ENCODE measurements at places on chromosomes 4 and X.

GRCh38 chr4:177190995-177191580, 118.6 kb upstream of the NEIL3 start:
- DNase-seq = peak; percentile 16

DNA sequence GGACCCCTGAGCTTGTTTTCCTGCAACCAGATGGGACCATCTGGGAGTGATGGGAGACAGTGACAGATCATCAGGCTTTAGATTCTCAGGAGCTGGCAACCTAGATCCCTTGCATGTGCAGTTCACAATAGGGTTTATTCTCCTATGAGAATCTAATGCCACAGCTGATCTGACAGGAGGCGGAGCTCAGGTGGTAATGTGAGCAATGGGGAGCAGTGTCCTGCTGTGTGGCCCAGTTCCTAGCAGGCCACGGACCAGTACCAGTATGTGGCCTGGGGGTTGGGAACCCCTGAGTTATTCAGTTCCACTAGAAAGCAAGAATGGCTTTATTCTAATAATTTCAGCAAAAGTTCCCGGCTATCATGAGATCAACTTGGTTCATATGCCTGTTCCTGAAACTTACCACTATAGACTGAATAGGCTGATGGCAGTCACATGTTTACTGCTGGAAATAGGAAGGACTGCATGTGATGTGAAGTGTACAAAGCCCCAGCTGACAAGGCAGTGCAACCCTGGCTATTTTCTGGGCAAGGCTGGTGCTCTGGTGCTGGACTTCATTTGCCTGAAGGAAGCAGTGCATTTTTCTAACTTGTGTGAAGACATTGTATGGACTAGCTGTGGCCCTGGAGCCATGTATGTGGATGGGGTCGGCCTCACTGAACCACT, 107.2 kb downstream of the SPRY1 start:
- DNase-seq = no peak

DNA sequence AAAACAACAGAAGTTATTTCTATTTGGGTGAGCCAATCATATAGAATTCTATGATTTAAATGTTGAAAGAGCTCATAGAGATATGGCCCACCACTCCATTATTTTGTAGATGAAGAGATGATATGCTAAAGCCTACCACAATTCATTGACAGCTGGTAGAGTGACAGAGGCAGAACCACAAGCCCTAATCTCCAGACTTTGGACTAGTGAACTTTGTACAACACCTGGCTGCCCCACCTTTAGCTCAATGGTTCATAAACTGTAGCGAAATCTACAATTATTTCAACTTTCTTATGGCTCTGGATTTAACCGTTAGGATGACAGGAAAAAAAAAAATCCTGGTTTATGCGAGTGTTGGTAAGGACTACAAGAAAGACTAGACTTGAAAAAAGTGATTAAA, 50.9 kb downstream of the PRKG2 start:
- DNase-seq = no peak

GRCh38 chr4:97911236-97911906, 231.9 kb downstream of the STPG2 start:
- no peak for DNase-seq

DNA sequence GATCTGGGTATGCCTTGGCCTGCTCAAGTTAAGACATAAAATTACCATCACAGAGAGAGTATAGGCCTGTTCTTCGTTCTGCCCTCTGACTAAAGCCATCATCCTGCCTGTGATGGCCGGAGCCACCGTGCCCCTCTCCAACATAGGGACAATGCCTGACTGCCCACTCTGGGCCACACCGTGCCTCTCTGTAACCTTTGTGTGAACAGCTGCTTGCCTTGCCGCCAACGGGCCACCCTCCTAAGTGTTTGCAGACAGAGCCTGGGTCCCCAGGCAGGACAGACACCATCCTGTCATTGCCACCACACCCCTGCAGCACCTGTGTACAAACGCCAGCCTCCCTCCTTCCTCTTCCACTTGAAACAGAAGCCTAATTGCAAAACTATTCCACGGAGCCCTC, 298.7 kb upstream of the TENM3 start:
- no peak for DNase-seq

DNA sequence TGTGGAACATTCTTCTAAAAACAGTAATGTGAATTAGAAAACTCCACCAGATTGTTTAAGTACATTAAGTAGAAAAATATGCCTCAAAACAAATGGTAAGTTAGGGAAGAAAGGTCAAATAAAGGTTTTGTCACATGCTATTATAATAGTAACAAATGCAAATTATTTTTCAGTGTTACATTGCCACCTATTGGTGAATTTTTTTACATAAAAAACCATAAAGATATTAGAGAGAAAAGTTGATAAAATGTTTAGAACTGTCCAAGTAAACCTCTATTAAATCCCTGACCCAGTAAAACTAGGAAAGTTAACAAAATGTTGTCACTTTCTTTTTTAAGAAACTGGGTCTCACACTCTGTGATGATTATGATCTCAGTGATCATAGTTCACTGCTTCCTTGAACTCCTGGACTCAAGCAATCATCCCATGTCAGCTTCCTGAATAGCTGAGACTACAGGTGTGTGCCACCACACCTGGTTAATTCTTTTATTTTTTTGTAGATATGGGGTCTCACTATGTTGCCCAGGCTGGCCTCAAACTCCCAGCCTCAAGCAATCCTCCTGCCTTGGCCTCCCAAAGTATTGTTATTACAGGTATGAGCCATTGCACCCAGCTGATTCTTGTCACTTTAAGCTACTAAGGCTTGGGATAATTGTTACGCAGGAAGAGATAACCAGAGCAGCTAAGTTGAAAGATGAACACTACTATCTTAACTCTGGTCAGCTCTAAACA, 157.6 kb downstream of the ATRX start:
- no peak for DNase-seq

DNA sequence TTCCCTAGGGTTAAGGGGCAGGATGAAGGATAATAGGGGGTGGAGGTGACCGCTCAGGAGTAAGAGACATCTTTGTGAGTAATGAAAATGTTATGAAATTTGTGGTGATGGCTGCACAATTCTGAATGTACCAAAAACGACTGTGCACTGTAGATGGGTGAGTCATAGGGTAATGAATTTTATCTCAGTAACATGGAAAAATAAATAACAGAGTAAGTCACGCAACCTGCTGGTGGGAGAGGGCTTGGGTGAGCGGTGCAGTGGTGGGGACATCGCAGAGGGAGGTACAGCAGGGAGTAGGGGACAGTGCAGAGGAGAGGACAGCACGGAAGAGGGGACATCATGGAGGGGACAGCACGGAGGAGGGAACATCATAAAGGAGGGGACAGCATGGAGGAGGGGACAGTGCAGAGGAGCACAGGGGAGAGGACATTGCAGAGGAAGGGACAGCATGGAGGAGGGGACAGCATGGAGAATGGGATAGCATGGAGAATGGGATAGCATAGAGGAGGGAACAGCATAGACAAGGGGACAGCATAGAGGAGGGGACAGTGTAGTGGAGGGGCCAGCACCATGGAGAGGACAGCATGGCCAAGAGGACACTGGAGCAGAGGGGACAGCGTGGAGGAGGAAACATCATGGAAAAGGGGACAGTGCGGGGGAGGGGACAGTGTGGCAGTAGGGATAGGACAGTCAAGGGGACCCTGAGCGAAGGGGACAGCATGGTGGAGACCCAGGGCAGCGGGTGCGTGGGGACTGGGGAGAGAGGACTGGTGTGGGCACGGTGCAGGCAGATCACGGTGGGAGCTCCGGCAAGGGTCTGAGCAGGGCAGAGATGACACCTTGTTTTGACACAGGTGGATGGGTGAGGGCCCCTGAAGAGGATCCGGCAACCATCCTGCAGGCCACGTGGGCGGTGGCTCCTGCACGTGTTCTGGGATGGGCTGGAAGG, 68.5 kb upstream of the MXD4 start:
- peak; percentile 76 for DNase-seq

- no peak for DNase-seq
Measured at GRCh38 chr4:44996276-44996845, 270.0 kb upstream of the GNPDA2 start.

- DNase-seq = no peak
Measured at GRCh38 chr4:152089584-152089983, 328.8 kb upstream of the GATB start.

DNA sequence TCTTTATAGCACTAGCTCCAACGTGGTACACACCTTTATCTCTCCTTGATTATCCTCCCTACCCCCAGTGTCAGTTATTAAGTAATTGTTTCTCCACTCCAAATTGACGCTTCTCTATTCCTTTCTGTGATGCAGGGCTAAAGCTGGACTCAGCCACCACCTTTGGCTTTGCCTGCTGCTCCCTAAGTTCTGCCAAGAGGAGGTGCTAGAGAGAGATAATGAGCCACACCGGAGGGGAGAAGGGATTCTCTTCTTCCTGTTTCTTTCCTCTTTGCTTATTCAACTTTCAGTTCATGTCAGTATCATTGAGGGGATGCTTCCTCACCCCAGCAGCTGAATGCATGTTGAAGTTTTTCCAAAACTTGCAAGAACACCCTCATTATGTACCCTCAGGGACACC, 176.5 kb downstream of the GBA3 start:
- no peak for DNase-seq

DNA sequence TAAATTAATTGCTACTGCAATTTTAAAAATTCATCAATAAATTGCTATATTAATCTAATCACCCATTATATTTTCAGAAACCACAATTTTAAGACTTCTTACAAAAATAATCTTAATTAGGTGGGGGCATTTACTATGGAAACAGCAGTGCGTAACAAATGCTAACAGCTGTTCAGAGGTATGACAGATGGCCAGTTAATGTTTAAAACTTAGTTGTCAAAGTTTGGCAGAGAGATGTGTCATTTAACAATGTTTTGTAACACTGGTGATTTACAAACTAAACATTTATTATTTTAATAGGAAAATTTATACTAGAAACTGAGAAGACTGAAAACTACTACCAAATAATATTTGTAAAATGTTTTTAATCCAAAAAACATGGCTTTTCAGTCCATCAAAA, 85.2 kb upstream of the GPR34 start:
- DNase-seq = no peak

- no peak for DNase-seq
Measured at GRCh38 chr4:119897260-119897659, 169.4 kb downstream of the MAD2L1 start.

DNA sequence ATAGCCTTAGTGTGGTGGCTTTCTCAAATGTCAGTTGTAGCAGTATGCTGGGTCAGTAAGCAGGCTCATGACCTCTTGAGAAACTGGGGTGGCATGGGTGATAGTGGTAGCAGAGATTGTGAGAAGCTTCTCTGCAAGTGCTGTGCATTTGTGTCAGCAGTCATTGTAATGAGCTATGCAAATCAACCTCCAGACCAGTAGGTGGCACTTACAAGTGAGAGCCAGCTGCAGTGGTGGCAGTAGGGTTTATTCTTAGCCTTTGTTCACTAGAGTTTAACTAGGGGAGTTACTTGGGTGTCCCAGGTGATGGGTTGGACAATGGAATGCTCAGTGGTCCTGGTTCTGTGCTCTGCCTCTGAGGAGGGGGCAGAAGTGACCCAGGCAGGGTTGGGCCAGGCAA, 818.7 kb downstream of the PCDH7 start:
- no peak for DNase-seq

DNA sequence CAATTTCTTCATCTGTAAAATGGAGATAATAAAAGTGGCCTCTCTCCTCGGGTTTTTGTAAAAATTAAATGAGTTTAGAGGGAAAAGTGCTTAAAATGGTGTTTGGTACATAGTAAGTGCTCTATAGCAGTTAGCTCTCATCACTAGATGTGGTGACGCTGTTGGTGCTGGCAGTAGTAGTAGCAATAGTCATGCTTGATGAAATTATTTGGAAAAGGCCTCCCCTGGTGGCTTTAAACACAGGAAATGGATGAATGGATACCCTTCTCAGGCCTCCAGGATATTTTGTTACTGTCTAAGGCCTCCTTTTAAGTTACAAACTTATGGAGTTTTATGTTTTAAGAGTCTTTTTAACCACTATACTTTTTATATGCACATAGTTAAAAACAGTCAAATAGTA, 142.9 kb downstream of the CBR4 start:
- DNase-seq = peak; percentile 36

DNA sequence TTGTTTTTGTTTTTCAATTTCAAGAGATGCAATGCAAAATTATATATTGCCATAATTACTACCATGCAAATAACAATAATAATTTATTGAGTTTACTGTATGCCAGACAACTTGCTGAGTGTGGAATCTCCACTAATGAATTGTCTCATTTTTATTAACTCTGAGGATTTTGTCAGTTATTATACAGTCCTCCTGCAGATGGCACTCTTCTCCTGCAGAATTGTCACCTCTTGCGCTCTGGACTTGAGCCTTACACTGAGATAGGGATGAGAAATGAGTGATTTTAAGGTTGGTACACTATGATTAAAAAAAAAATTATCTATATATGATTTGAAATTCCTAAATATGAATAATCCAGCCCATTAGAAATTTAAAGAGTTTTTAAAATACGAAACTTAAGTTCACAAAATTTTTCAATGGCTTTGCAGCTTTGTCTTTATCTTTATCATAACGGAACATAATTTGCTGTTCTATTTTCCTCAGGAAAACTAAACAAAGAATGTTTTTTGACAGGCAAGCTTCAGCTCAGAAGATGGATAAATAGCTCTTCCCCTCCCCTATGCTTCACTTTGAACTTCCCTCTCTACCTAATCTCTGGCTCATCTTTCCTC, 12.7 kb upstream of the PAQR3 start:
- DNase-seq = peak; percentile 54
